ENCODE measurements at places on chromosomes 7 and 10.

DNA sequence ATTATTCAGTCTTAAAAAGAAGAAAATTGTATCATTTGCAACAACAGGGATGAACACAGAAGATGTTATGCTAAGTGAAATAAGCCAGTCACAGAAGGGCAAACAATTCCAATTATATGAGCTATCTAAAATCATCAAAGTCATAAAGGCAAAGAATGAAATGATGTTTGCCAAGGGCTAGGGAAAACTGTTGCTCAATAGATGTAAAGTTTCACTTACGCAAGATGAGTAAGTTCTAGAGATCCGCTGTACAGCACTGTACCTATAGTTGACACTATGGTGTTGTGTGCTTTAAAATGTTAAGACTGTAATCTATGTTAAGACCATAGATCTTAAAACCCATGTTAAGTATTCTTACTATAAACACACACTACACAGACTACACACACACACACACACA lies 904.6 kb upstream of the LRRN3 start:
- DNase-seq = no peak

DNA sequence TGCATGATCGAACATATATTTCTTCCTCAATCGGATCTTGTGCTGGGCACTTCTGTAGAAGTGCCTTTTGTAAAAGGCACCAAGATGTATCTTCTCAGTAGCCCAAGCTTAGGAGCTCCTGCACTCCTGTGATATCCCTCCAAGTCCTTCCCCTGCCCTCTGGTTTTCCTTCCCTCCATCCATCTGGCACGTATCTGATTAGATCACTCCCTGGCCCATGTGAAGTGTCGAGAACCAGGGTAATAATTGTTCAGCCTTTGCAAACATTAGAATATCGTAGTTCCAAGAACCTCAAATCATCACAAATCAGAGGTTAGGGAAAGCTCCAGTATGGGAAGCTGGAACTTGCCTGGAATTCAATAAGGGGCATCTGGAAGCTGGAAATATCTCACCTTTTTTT lies 221.1 kb upstream of the AUTS2 start:
- no peak for DNase-seq

DNA sequence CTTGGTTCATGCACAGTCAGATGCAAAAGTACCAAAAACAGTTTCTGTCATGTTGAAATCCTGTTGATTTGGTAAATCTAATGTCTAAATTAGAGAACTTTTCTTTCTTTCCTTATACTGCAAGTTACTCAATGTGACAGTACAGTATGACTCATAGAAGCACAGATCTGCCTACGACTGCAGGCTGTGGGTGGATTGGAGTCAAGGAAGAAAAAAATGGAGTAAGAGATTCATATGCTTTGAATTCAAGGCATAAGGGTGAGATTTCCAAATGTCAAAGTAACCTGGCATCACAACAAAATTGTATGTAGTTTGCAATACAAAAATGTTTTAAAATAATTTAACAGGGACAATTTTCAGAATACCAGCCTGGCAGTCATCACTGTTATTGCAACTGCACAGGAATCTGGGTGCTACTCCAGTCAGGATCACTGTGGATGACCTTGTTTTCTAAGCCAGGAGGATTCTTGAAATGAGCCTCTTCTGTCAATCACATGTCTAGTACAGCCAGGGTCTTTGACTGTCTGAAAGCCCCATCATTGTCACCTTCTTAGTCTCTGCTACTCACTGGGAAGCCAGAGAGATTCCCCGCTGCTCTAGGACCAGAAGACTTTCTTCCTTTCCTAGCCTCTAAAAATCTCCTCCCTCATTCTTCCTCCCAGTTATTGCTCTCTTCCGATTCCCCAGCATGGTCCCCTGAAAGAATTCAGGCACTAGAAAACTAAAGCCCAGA lies 83.6 kb downstream of the CD36 start:
- DNase-seq = no peak

DNA sequence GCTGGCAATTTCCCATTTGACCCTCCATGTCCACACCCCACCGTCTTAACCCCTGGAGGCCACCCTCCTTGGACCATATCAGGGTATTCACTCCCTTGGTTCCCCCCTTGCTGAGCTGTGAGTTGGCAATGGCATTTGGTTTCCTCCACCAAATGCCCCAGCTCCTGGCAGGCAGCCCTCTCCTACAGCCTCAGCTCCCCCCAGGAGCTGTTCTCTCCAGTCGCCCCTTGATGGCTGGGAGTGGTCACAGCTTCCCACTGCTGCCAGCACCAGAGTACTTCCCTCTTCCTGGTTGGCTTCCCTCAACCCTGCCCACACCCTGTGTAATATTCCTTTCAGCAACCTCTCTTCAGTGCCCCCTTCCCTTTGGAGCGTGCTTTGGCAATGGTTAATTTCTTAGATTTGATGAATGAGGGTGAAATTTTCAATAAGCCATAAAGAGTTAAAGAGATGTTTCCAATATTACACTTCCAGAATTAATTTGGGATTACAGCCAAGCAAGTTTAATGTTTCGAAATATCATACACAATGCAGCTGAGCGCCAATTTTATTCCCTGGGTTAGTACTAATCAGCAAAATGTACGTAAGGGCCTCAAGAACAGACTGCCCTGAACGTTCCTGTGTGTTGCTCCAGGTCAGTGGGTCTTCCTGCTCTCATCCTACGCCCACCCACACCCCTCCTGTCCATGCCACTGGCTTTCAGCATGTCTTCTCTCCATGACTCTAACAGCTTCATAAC lies 207.1 kb upstream of the NFE2L3 start:
- no peak for DNase-seq

- no peak for DNase-seq
Observed at GRCh38 chr7:138565451-138566114, 105.5 kb downstream of the TRIM24 start.

DNA sequence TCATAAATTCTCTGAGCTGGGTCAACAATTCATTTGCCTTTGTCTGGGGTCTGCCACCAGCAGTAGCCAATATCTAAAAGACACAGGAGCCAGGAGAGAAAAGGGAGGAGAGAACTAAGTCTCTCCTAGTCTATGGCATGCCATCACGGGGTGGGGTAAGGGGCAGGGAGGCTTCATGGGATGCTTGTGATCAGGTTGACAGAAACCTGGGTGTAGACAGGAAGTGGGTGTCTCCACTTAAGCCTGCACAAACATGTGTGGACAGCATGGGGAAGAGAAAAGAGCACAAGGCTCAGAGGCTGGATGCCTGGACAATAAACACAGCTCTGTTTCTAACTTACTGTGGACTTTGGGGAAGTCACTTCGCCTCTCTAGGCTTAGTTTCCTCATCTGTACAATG lies 11.5 kb upstream of the C10orf53 start:
- no peak for DNase-seq

DNA sequence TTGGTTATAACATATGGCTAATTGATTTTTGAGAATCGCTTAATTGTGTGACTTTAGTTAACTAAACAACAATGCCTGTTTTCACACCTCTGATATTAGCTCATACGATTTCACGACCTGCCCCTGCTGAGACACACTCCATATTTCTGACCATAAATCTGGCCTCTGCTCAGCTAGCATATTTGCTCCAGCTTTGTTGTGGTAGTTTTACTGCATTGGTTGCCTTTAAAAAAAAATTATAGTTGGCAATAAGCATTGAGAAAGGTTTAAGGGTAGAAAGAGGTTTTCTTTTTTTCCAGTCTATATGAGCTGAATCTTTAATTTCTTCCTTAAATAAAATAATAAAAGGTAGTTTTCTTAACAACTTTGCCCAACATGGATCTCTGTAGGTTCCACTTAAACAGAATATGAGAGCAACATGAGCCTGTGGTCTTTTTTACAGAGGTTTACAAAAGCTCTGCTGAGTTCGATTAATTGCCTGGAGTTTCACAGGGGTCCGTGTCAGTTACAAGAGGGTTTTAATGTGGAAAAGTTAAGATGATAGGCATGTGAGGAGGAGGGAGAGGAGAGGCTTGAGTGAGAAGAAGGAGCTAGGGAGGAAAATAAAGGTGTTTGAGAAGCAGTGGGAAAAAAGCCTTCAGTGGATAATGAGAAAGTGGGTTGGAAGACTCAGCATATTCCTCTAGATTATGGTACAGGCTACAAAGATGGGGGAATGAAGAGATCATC lies 318.2 kb downstream of the CXCL12 start:
- DNase-seq = no peak

DNA sequence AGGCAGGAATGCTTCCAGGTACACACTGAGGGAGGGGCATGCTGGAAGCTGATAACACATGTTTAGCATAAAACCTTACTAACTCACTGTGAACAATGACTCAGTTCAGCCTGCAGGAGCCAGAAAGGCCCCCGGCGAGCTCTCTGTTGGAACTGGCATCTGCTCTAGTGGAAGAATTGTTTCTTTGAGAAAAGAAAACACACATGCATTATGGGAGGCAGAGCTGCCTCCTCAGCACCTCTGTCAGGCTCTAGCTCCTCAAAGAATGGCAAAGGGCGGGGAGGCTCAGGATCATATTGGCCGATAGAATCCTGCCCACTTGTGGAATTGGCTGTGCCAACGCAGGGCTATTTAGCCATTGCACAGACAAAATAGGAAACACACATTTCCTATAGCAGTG lies 338.3 kb downstream of the CXCL12 start:
- no peak for DNase-seq

- DNase-seq = no peak
Observed at GRCh38 chr7:114860206-114860605, 61.7 kb upstream of the MDFIC start.

GRCh38 chr10:31343551-31343950 lies 24.5 kb downstream of the ZEB1 start:
- no peak for DNase-seq

DNA sequence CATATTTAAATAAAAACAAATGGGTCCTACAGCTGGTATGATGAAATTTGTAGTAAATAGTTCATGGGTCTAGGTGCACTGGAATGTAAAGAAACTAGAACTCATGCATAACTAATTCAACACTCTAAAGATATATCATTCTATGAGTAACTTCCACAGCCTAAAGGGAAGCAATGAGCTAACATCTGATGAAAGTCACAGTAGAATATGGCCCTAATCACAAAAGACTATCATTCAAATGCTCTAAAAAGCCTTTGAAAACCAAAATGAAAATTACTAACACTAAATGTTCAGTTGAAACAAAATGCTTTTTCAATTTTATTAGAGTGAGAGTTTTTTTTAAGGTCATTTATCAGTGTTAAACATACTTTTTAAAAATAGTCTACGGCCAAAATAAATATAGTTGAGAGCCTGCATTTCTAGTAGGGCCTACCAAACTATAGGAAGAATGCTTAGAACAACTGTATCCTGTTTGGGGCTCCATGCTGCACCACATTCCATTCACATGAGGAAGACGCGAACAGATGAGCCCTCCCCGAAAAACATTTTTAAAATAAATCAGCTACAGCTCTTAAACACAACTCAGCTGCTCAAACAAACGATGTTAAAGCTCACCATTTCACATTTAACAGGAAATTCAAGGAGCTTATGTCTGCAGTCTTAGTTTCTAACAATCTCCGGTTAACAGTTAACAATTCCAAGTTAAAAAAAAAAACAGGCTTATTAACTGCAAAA lies 134.5 kb downstream of the NRBF2 start:
- DNase-seq = no peak

- no peak for DNase-seq
Observed at GRCh38 chr7:105815576-105815975, 60.8 kb downstream of the ATXN7L1 start.

GRCh38 chr10:32298075-32298812 lies 48.7 kb downstream of the EPC1 start:
- no peak for DNase-seq

GRCh38 chr10:107733328-107734130 lies 569.0 kb upstream of the SORCS1 start:
- no peak for DNase-seq

DNA sequence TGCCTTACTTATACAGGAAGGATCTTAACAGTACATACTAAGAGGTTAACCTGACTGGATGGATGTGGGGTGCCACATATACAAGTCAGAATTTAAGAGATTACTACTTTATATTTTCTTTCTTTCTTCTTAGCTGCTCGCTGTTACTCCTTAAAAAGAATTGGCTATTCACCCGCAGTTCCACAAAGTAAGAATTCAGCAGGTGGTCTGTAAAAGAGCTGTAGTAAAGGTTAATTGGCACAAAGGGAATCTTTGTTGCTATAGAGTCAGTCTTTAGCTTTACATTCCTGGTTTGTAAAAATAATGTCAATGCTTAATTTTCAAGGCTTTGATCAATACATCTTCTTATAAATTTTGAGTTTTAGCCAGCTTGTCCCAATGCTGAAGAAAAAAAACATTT lies 43.2 kb downstream of the RALA start:
- DNase-seq = no peak

DNA sequence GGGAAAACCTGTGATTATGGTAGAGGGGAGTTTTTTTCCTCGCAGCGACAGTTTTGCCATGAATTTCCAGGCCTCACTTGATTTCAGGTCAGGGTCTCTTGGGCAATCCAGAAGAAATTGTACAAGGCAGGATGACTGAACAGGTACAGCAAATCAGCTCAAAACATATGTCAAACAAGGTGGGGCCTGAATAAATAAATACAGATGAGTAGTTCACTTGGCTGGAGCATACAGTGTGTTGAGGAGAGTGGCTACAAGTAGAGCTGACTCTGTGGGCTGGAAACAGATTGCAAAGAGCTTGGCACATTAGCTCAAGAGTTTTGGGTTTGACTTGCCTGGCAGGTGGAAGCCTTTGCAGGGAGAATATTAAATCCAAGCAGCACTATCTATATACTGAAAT lies 15.0 kb downstream of the GIMAP8 start:
- DNase-seq = no peak

GRCh38 chr10:19892270-19892669 lies 76.0 kb downstream of the PLXDC2 start:
- DNase-seq = no peak

DNA sequence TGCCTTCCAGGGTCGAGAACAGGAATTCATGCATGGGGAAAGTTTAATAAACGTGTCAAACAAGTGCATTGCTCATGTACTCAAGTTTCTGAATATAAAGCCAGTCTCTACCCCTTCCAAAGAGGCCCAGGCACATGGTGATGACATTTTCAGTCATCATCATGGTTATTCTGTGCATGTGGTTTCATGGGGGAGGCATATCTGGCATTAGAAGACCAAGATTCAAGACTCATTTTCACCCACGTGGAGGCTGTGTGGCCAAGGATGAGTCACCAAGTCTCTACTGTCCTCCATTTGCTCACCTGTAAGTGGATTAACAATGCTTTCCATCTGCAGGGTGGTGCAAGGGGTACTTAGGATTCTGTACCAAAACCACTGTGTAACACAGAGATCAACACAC lies 34.0 kb upstream of the CNPY1 start:
- DNase-seq = no peak

DNA sequence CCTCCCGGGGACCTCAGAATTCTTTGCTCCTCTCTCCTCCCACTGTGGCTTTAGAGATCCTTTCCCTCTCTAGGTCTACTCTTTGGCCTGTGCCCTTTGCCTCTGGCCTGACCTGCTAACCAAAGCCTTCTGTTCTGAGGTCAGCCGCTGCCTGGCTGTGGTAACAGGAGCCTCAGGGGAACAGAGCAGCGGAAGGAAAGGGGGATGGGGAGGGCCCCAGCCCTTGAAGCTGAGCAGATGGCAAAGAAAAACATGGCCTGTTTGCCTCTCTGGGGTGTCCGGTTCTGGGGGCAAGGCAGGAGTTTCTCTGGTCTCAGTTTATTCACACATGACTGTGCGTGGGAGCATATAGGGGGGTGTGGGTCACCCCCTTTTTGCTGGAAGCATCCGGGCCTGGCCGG lies 28.2 kb downstream of the COL26A1 start:
- no peak for DNase-seq
